Dorsolateral prefrontal cortex (tissue), 122 donors: ENCODE measurements at places on chromosomes 3 and 15. TPM values are rescaled to one million over a fixed set of nuclear protein-coding genes. Genes with fewer than 3 reads are reported as not detected.

GRCh38 chr15:67322481-67322880, 67.9 kb downstream of the IQCH start:
- no peak for DNase-seq

- DNase-seq, result peak; percentile 79
Observed at GRCh38 chr3:123449997-123450604, 1.2 kb upstream of the ADCY5 start.

DNA sequence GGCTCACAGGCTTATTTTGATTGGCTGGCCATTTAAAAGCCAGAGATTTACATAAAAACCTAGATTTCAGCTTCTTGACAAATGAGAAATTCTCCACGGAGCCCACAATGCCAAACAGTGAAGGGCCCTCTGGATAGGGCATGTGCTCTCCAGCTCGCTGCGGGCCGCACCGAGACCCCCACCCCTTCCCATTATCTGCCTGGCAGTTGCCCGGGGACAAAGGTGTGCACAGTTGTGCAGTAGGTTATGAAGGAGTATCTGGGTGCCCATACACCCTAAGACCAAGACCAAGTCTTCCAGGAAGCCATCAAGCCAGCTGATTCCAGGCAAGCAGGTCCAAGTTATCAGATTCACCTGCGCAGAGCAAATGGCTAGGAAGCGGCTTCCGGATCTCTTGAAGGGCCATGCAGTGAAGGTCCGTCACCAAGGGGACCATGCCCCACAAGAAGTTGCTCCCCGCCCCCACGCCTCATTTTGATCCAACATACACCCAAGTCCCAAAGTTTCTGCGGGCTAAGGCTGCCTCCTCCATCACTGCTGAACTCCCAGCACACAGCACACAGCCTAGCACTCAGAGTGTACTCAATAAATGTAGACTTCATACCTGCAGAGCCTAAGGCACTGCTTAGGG, 1.3 kb downstream of the MRPS25 start:
- DNase-seq, result no peak

- no peak for DNase-seq
Observed at GRCh38 chr3:159727506-159727905, 261.1 kb upstream of the IL12A start.

DNA sequence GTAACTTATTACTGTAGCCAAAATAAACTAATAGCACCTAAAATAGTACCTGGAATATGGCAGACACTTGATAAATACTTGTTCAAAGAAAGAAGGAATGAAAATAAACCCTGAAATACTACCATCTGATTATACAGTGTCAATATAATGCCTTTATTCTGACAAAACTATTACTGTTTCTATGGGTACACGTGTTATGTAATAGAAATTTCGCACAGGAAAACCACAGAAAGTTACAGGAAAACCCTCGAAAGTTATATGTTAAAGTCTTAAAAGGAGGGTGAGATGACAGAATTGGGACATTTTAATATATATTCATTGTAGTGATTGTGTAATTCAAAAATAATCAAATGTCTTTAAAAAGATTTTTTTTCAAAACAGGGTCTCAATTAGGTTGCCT, 28.8 kb downstream of the ETFA start:
- DNase-seq, result no peak

GRCh38 chr15:92582206-92582605, 73.4 kb downstream of the FAM174B start:
- DNase-seq, result no peak

GRCh38 chr3:160498202-160498601, 48.6 kb upstream of the TRIM59 start:
- DNase-seq, result no peak

GRCh38 chr3:73572368-73572767, 52.4 kb downstream of the PDZRN3 start:
- no peak for DNase-seq

GRCh38 chr15:34725556-34725955, 29.2 kb downstream of the GJD2 start:
- DNase-seq, result no peak

DNA sequence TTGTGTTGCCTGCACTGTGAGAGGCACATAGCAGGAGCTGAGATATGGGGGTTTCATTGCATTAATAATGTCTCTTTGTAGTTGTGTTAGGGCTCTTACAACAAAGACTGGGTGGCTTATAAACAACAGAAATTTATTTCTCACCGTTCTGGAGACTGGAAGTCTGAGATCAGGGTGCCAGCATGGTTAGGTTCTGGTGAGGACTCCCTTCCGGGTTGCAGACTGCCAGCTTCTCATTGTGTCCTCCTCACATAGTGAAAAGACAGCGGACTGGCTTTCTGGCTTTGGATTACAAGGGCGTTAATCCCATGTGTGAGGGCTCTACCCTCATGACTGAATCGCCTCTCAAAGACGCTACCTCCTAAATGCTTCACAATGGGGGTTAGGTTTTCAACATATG, 20.6 kb downstream of the TMEM108 start:
- no peak for DNase-seq

DNA sequence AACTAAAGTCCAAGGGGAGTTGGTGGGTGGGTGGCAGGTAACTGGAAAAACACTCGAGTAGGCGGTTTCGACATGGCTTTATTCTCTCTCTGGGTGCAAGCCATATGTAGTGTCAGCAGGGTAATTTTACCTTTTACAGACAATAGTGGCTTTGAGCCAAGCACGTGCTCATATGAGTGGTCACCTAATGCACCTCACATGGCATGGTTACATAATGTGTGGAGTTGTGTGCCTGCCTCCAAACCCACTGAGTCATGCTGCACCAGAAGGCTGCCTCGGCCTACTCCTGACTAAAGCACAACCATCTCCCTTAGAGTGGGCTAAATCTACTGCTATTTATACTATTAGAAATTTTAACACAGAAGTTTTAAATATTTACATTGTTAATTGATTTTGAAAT, 16.5 kb downstream of the CCRL2 start:
- DNase-seq, result peak; percentile 51

DNA sequence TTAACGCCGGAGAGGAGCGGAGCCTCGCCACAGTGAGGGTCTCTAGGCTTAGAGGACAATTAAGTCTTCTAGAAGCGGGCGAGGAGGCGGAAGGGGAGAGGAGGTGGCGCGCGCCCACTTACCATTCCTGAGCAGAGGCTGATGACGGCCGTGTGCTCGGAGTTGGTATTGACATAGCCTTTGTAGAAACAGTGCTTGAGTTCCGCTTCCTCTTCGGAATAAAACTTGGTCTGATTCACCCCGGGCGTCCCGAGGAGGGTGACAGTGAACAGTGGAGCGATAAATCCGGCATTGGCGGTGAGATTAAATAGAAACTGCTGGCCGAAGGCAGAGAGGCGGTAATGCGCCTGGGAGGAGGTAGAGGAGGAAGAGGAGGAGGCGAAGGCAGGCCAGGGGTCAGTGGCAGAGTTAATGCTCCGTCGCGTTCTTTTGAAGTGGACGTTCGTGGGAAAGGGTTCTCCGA, 1.3 kb downstream of the ADAMTS9 start:
- no peak for DNase-seq

- no peak for DNase-seq
Observed at GRCh38 chr3:112115806-112116383, 17.2 kb downstream of the GCSAM start.

DNA sequence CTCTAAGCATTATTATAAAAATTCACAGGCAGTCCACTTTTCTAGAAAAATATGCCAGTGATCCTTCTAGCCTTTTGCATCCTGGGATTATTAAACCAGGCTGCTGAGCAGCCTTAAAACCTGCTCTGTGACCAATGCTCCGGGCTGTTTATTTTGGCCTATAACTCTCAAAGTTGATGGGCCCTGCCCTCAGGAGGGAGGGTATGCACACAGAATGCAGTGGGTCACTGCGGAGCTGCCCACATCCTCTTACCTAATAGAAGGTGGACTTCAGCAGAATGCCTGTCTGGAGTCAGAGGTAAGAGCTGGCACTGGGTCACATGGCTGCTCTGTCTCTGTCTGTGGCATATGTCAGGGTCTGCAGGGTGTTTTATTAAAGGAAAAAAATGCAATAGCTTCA, 26.0 kb downstream of the CPNE4 start:
- no peak for DNase-seq

- no peak for DNase-seq
Observed at GRCh38 chr3:8988791-8989558, 25.7 kb upstream of the RAD18 start.

- DNase-seq, result no peak
Observed at GRCh38 chr15:90991587-90992285, 2.6 kb downstream of the PRC1 start.

DNA sequence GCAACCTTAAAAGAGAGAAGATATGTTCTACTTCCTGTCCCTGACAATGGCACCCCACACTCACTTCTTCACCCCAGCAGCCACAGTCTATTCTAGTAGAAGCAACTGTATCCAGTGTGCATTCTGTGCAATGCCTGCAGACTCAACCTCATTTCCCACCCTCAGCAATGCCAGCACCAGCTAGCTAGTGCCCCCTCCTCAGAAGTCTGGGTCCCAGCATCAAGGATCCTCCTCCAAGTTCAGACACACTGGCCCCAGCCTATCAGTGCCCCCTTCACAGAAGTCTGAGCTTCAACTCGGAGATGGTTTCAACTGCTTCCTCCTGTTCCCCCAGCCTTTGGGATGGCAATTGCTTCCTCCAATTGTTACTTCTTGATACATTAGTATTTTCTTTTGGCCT, 268.3 kb downstream of the MEX3B start:
- no peak for DNase-seq

GRCh38 chr15:92797168-92798052, 102.7 kb upstream of the CHD2 start:
- no peak for DNase-seq

DNA sequence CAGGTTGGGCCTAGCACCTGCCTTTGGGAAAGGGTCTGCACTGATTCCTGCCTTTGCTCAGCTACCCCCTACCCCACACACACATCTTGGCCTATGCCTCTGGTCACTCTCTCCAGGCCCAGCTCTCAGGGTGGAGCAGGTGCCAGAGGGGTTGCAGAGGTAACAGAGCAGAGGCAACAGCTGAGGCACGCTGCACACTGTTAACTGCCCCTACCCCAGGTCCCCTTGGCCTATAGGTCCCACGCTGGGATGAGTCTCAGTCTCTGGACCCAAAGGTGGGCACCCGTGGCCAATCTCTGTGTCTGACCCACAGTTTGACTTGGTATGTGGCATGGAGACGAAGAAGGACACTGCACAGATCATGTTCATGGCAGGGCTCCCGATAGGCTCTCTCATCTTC, 24.8 kb downstream of the SLC22A14 start:
- no peak for DNase-seq

DNA sequence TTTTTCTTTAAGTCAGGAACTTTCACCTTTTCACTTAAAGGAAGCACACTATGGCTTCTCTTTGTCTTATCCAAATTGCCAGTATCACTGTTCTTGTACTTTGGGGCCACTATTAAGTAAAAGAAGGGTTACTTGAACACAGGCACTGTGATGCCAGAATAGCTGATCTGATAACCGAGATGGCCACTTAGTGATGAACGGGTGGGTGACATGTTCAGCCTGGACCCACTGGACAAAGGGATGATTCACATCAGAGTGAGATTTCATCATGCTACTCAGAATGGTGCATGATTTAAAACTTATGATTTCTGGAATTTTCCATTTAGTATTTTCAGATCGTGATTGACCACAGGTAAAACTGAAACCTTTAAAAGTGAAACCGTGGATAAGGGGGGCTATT, 252.6 kb downstream of the KLF13 start:
- DNase-seq, result no peak

DNA sequence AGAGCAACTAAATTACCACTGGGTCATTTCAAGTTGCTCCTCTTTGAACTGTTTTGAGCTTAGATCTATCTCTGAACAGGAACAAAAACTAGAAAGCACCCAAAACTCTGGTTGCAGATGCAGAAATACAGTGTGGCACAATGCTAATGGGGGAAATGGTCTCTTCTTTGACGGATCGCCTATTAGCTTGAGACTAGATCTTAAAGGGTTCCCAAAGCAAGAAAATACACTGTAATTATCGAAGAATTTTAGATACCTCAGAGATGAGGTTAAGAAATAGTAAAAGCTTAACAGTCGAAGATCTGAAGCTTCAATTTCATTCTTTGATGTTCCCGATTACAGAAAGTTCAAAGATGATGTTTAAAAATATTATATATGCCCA, 818 bp downstream of the PPP1R2 start:
- no peak for DNase-seq

GRCh38 chr15:66023311-66023972, 154.2 kb downstream of the RAB11A start:
- DNase-seq, result peak; percentile 91

DNA sequence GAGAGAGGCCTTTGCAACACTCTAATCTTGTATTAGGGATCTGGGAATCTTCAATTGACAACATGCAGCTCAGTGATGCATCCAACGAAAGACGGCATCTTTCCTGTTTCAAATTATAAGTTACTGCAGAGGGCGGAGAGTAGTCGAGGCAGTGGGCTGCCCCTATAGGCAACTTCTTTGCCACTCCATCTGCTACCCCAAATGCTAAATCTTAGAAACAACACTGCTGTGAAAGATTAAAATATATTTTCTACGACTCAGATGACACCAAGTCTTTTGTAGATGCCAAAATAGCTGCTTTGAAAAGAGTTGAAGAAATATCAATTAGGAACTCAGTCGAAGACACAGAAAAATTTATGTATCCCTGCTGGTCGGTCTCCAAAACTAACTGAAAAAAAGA, 161.0 kb upstream of the FEZF2 start:
- no peak for DNase-seq

GRCh38 chr3:161939918-161940620, 443.5 kb downstream of the OTOL1 start:
- no peak for DNase-seq

DNA sequence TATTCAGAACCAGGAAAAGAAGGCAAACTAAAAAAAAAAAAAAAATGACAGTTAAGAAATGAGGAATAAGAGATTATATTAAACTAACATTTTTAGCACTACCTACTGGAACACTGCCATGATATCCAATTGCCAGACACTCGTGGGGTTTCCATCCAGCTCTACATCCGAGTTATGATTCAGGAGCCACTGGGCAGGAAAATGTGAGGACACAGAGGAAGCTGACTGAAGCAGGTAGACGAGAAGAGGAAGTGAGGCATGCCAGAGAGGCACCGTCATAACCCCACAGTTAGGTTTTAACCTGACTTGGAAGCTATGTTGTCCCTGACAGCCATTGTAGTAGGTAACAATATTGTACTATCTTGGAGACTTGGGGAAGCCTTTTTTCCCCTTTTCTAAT, 495.0 kb downstream of the NLGN1 start:
- DNase-seq, result no peak

The STRIT1 gene
- total RNA-seq, result not detected

The GOLGA8G gene
- not detected for total RNA-seq

The CIDEC gene
- total RNA-seq, result not detected

The TFDP2 gene
- 82.2 TPM for total RNA-seq

The CCR8 gene
- not detected for total RNA-seq

The MUC4 gene
- total RNA-seq, result 0.10 TPM

The IMPG2 gene
- 1.5 TPM for total RNA-seq

The ZNF501 gene
- total RNA-seq, result 4.8 TPM

The ENTPD3 gene
- 27.0 TPM for total RNA-seq

The SMCO1 gene
- not detected for total RNA-seq

The NEO1 gene
- 81.2 TPM for total RNA-seq

The KIF23 gene
- total RNA-seq, result 1.1 TPM

The FHIT gene
- 36.9 TPM for total RNA-seq
